NCI-H345 (cell line): ENCODE measurements at places on chromosomes 11 and 22.
A peak's percentile ranks its signal among the peaks of the same experiment; 100 is the strongest.

DNA sequence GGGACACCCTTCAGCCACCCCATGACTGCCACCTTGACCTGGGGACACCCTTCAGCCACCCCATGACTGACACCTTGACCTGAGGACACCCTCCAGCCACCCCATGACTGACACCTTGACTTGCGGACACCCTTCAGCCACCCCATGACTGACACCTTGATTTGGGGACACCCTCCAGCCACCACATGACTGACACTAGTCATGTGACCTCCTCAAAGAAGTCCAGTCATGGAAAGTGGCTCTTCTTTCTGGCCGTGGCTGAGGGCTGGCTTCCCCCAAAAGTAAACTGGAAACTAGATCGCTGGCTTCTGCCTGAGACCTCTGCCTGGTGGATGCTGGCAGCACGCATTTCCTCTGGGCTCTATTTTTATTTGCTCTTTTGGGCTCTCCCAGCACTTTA lies 28.4 kb downstream of the ARFGAP2 start:
- DNase-seq, result no peak

DNA sequence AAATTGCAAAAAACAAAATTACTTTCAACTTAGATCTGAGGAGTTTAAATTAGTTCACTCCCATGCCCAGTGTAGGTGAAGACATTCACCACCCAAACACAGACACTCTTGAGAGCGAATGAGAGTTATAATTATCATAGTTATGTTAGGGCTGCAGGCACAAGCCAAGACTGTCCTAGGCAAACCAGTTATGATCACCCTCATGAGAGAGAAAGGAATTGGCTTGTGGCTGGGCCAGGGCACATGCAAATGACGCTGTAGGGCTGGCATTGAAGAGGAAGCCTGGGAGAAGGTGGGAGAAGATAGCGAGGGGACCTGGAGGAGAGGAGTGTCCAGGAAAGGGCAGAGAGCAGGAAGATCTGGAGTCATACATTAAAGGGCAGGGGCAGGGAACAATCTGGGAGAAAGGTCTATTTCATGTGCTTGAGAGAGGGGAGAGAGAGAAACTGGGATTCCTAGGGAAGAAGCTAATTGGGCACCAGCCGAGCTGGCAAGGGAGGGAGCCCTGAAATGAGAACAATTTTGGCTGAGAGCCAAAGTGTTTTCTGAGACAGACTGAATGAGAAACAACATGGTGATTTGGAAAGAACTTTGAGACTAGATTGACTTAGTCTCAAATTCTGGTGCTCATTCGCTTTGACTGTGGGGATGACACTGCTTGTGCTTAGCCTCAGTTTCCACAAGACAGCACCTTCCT lies 279.9 kb downstream of the KIRREL3 start:
- peak; percentile 38 for DNase-seq

DNA sequence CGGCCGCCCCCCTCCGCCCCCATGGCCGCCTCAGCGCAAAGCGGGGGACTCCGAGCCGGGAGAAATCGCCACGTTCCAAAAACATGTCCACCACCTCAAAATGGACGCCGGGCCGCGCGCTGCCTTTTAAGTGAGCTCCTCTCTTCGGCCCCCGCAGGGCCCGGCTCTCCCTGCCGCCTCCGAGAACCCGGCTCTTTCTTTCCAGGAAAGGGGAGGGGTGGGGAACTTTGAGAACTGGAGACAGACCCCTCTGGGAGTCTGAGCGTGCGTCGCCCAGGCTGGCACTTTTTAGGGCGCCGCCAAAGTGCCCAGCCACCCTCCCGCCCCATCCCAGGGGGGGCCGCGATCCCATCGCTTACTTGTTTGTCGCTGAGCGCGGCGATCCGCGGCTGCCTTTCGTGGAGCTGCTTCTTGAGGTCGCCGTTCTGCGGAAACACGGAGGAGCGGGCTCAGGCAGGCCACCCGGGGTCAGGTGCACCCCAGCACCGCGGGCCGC lies 1.6 kb downstream of the PHF21B start:
- no peak for DNase-seq

DNA sequence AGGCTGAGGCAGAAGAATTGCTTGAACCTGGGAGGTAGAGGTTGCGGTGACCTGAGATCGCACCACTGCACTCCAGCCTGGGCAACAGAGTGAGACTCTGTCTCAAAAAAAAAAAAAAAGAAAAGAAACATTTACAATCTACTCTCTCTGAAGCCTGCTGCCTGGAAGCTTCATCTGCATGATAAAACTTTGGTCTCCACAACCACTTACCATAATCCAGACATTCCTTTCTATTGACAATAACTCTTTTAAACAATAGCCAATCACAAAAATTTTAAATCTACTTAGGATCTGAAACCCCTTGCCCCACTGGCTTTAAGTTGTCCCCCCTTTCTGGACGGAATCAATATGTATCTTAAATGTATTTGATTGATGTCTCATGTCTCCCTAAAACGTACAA lies 25.0 kb upstream of the HTR3A start:
- no peak for DNase-seq

- DNase-seq, result no peak
Measured at GRCh38 chr22:22395245-22395644, 113.3 kb downstream of the ZNF280B start.

DNA sequence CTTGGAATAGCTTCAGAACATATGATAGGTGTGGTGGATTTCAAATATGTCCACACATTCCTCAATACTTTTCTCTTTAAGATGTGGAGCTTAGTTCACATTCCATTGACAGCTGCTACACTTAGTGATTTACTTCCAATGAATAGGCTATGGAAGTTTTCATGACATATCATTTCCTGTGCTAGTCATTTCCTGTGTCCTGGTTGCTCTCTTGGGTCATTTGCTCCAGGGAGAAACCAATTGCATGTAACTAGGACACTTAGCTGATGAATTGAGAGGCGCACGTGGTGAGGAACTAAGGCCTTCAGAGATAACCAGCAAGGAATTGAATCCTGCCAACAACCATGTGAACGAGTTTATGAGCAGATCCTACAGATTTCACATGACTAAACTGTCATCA lies 120.9 kb downstream of the SLC17A6 start:
- no peak for DNase-seq

GRCh38 chr11:84465040-84465439 lies 1162.1 kb downstream of the DLG2 start:
- peak; percentile 66 for DNase-seq

DNA sequence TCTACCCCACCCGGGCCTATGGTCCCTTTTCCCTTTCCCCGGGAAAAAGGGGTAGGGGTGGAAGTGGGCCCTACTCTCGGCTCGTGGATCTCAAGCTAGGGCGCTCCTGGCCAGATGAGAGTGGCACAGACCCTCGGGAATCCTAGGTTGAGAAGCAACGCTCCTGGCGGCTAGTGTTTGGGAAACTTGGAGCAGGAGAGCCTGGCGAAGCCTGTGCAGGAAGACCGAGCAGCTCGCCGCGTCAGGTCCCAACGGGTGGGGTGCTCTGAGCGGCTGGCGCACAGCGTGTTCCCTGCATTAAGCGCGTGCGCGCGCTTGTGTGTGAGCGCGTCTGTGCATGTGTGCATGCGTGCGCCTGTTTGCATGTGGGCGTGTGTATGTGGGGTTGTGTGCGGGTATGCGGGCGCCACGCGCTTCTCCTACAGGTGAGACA lies 7.1 kb upstream of the FLI1 start:
- DNase-seq, result no peak

DNA sequence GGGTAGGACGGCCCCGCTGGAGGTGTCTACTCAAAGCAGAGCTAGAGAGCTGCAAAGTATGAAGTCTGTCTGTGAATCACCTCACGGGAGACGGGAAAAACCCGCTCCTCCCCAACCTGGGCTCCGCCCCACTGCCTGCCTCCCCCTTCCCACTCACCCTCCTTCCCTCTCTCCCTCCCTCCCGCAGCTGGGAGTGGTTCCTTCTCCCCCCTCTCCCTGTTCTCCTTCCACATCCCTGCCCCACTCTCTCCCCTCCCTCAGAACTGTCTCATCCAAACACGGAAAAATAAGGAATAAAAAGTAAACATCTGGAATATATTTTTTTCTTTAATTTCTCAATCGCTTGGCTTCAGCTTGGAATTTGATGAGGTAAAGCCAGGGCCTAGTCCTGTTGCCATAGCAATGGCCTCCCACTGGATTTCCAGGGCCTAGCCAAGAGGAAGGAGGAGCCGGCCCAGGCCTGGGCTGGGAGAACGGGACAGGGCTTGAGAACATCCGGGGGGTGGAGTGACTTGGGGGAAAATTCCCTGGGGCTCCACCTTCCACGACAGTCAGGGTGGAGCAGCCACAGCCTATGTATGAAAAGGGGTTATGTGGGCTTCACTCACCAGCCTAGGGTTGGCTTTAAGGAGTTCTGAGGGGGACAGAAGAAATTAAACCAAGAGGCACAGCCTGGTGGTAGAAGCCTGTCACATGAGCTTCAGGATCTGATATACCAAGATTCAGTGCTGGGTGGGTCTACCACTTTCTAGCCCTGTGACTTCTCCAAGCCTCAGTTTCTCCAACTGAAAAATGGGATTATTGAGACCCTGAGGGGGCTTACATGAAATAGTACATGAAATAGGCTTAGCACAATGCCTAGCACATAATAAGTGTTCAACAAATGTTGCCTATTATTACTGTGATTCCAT lies 2.2 kb downstream of the TNKS1BP1 start:
- peak; percentile 62 for DNase-seq

- no peak for DNase-seq
Measured at GRCh38 chr11:502288-503178, 4.5 kb downstream of the RNH1 start.

DNA sequence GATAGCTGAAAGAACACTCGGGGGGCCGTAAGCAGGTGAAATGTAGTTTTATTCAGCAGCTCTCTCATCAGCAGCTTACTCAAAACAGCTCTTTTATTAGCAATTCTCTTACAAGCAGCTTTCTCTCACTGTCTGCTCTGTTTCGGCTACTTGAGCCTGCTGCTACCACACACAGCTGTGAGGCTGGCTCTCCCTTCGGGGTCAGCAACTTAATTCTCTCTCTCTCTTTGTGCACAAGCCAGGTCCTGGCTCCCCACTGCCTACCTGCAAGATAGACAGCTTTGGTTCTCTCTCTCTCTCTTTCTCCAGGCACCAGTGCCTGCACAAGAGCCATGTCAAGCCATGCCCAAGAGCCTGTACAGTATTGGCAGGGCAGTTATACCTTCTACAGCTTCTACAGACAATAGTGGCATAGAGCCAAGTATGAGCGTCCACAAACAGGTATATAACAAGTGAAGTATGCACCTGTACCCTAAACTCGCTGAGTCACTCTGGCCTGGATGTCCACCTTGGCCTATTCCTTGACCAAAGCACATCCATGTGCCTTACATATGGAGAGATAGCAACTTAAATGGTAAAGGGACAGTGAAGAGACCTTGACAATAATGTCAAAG lies 110.8 kb downstream of the MTNR1B start:
- peak; percentile 42 for DNase-seq

GRCh38 chr11:131533998-131534397 lies 163.6 kb downstream of the NTM start:
- DNase-seq, result no peak

GRCh38 chr11:9796266-9796665 lies 132.4 kb downstream of the SWAP70 start:
- no peak for DNase-seq

DNA sequence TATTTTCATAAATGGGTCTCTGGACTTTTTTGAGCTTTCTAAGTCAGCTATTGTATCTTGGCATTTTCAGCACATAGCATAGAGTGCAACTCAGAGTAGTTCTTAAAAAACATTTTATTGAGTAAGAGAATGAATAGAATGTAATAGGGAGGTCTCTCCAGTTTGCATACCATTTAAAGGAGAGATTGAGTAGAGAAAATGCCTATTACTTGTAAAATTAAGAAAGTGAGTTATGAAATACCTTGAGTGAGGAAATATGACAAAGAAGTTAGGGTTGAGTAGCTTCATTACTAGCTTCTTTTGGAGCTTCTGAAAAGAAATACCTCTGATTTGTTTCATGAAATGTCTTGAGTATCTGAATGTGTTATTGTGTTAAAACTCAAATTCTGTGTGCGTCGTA lies 140.0 kb downstream of the AASDHPPT start:
- DNase-seq, result no peak

DNA sequence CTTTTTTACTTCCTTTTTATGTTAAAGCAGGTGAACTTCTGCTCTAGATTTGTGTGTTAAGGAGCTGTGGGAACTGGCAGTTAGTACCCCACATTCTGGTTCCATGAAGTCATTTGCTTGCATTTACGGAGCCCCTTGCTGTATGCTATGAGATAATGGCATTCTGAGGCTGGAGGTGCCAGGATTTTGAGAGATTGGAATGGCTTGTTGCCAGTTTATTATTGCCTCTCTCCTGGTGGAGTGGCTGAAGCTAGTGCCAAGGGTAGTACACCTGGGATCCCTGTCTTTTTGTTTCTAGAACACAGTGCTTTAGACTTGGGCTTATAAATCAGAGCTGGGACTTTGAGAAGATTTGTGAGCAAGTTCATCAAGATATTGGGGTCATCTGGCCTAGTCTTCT lies 73.8 kb downstream of the STIM1 start:
- peak; percentile 15 for DNase-seq

GRCh38 chr11:119859684-119860083 lies 130.7 kb upstream of the NECTIN1 start:
- DNase-seq, result no peak

- no peak for DNase-seq
Measured at GRCh38 chr22:17085277-17086181, 729 bp downstream of the IL17RA start.

DNA sequence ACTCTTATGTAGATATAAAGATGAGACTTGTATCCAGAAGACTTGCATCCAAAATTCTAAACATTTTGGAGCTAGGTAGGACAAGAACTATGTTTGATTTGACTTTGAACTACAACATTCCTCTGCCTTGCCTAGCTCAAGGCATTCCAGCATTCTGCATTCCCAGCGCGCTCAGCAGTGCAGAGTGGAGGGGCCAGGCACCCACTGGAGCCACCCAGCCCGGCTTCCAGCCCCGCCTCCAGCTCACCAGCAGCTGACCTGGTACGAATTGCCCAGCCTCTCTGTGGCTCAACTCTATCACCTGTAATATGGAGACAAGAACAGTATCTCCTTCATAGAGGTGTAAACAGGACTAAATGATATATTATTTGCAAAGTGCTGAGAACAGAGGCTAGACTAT lies 28.8 kb downstream of the PRDM10 start:
- no peak for DNase-seq
